ENCODE measurements at places on chromosomes 6 and 20. TPM values are rescaled to one million over a fixed set of nuclear protein-coding genes. Genes with fewer than 3 reads are reported as not detected.

- no peak for DNase-seq
Observed at GRCh38 chr6:52016915-52017748, 70.3 kb downstream of the PKHD1 start.

- no peak for DNase-seq
Observed at GRCh38 chr6:119161438-119161837, 83.0 kb upstream of the FAM184A start.

DNA sequence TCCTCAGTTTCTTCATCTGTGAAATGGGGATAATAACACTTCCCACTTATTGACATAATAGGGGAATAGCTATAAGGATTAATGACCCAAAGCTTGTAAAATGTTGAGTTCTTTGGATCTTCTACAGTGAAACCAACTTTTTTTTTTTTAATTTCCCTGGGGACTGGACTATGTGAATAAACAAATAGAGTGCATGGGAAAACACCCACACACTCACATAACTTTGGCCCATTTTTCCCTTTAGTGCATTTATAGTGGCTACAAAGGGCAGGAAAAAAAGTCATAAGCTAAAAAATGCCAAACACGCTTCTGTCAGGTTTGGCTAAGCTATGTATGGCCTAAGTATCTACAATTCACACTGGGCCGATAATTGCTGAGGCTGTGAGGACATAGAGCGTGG, 406.2 kb upstream of the JAG1 start:
- no peak for DNase-seq

DNA sequence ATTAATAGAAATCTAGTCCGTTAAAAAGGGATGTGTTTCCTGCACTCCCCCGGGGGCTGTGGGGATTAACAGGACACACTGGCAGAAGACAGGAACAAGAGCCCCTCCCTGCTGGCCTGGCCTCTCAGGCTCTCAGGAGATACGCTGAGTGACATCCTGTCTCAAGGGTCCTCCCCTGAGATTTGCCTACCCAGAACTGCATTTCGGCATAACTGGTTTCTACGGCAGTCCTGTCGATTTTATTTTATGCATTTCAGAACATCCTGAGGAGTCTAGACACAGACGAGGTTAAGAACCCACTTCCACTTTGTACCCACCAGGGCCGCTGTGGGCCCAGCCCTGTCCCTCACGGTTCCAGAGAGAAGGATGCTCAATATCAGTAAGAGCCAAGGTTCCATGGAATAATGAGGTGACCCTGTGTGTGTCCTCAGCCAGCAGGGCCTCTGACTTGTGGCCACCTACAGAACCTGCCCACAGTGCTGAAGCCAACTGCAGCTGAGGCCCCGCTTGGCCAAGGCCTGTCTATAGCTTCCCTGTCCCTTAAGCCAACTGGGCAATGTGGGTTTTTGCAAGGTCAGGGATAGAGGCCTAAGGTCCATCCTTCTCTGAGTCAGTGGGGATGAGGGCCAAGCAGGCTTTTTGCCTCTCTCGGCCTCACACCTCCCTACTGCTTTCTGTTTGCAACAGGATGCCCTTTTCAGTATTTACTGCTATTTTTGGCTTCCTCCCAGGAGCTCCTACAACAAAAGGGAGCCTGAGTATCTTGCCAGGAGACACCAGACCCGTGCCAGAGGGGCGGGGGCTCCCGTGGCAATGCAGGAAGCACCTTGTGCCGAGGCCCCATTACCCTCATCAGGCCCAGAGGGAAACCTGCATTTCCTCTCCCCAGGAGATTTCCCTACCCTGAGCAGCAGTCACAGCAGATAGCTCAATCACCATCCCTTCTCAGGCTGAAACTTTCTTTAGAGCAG, 14.7 kb downstream of the UQCC2 start:
- DNase-seq = no peak

DNA sequence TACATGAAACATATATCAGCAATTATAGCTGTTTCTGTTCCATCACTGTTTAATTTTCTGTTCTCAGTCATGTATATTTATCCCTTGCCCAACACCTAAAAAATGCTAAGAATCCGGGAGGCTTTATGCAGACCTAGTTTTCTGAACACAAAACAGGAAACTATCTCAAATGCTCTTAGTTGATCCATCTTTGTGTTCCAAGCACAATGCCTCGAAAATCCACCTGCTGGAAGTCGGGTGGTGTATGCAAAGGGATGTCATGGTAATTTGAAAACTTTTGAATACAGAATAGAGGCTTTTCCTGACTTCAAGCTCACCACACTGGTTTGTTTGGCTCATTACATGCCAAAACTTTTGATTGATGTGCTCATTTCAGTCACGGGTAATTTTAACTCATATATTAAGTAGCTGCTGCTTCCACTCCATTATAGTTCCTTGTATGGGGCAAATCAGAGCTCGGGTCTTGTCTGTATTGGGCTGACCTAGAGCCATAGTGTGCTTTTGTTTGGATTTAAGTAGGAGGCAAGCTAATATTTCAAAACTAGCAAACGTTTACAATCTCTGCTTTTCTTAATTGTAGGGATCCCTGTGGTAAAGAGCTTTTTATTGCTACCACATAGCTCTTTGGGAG, 646.5 kb upstream of the EPHA7 start:
- no peak for DNase-seq

DNA sequence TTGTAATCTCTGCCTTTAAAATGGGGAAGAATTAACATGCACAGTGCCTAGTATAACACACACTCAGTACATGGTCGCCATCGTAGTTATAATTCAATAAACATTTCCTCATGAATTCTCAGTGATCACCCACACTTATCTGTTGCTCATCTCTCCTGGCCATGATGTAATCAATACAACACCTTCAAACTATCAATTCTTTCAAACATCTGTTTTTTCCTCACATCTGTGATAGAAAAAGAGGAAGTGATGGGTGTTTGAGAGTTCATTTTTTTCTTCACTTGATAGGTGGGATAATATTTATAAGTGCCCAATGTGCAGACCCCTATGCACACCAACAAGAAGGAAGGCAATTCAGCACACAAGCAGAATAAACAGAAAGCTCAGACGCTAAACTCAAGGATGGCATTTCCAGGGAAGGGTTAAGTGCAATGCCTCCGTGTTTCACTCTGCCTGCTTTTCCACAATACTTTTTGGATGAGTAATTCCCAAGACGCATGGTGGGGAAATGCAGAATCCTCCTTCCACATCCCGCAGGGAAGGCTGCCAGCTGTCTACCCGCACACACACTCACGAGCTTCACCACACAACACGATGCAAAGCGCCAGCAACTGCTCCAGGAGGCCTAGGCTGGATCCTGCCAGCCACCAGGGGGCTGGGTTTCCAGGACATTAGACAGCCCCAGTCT, 100.3 kb downstream of the GMPR start:
- DNase-seq = peak; percentile 81

GRCh38 chr20:23782366-23782983, 31.7 kb upstream of the CST1 start:
- no peak for DNase-seq

DNA sequence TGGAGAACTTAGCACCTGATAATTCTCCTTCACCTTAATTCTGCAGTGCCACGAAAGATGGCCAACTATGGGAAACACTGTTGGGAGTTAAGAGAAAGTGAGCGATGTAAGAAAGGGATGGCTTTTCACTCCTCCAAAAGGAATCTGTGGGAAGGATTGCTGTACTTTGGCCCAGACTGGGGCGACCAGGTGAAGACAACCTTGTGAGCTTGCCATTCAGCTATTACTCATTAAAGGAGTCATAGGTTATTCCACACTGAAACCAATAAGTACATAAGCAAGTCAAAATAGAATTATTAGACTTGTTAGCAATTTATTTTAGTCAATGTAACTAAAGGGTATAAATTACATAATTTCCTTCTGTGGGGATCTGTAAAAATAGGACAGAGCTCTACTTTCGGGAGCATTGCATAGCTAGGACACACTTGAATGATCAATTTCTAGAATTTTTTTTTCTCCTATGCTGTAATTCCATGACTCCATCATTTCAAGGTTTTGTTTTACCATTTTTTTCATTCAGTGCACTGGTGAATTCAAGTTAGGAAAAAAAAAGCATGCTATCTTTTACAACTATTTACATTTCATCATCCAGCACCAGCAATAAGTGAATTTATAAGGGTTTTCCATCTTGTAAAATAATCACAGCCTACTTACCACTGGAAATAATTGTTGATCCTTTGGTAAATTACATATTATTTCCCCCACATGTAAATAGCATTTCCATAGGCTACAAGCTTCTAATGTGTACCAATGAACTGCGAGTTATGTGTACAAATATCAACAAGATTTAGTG, 231.7 kb downstream of the SIM1 start:
- no peak for DNase-seq

DNA sequence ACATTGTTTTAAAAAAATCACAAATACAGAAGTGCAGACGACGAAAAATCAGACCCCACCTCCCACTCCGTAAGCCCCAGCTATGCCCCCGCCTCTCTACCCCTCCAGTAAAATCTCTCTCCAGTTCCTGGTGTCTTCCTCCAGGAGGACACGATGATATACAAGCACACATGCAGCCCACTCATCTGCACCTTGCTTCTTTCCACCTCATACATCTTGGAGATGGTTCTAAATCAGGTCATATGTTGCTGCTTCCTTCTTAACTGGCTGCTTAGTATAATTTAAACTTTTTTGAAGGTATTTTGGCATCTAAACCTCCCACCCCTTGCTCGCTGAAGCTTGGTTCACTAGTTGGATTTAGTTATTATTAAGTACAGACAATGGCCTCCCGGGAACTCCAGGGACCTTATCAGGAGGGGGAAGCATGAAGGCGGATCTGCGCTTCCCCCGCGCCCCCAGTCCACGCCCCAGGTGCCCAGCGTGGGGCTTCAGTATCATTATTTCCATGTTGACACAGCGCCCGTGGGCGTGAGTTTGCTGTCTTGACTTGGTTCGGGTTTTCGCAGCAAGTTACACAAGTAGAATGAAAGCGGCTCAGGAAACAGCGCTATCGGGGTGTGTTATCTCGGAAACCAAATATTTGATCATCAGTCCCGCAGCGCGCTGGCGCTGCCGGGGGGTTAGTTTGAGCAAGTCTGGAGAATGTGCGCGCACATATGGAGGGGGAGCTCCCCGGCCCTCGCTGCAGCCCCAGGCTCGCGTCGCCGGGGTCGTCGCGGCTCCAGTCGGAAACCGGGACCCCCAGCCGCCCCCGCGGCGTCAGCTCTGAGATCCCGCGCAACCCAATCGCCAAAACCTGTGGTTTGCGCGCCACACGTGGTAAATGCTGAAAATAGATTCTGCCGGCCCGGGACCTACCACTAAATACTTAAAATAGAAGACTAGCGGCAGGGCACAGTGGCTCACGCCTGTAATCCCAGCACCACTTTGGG, 2.3 kb downstream of the BMP7 start:
- no peak for DNase-seq

GRCh38 chr20:42402455-42402854, 784.3 kb upstream of the CHD6 start:
- DNase-seq = no peak

- DNase-seq = no peak
Observed at GRCh38 chr6:143759666-143760065, 81.9 kb downstream of the PHACTR2 start.

- peak; percentile 6 for DNase-seq
Observed at GRCh38 chr20:63114006-63114692, 101.8 kb downstream of the YTHDF1 start.

DNA sequence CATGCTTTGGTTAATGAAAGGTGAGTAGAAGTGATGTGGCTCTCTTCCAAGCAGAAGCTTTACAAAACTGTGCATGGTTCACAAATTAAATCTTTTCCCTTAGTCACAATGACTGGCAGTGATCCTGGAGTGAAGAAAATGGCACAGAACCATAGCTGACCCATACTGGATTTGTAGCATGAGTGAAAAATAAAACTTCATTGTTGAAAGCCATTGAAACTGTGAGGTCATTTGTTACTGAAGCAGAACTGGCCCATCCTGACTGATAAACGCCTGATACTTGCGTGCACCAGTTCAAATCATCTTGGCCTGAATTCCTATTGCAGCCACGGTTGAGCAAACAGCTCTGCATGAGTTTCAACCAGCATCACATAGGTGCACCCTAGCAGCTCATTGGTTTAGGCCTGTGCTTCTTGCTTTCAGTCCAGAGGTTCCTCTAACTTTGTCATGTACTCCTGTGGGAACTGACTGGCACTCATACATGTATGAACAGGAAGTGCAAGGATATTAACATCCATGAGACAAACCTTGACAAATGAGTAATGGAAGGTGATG, 40.5 kb downstream of the SAMD5 start:
- no peak for DNase-seq

DNA sequence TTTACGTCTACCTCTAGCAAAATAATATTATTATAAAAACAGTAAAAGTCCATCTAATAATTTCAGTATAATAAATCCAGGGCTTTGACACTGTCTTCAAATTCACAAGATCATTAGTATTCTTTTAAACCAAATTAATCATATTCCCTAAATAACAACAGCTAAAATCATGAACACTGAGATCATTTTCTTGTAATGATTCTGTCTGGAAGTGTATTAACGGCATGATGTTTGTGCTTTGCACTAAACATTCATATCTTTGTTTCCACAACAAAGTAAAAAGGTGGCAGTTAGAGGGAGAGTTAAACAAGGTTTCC, 18.8 kb downstream of the HIVEP2 start:
- DNase-seq = no peak

GRCh38 chr6:16712931-16713484, 48.3 kb downstream of the ATXN1 start:
- DNase-seq = peak; percentile 64

GRCh38 chr6:155492061-155492735, 36.6 kb upstream of the NOX3 start:
- no peak for DNase-seq

GRCh38 chr20:45852326-45852725, 4.9 kb downstream of the ACOT8 start:
- no peak for DNase-seq

- DNase-seq = no peak
Observed at GRCh38 chr6:148464319-148465010, 121.8 kb downstream of the SASH1 start.

GRCh38 chr20:32970115-32970972, 33.9 kb downstream of the SUN5 start:
- no peak for DNase-seq

DNA sequence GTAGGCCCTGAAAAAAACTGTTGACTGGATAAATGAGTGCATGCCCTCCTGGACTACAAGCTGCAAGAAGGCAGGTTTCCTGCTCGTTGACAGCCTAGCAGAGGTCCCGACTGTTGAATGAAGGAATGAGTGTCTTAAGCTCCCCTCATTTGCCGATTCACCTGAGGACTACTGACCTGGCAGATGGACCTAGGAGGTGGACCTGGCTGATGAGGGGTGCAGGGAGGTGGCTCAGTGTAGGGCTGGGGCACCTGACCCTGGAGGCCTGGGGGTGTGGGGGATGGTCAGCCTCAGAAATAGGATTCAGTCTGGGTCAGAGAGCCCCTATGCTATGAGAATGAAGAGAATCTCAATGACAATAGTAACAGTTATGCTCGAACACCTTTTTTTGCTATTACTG, 11.6 kb upstream of the TFAP2C start:
- DNase-seq = no peak

GRCh38 chr20:23147964-23148730, 62.0 kb upstream of the CD93 start:
- DNase-seq = no peak

BPIFA1 gene
- total RNA-seq = not detected

SLC26A8 gene
- total RNA-seq = not detected

PLAGL1 gene
- total RNA-seq = 13.1 TPM

PAX1 gene
- not detected for total RNA-seq

THBD gene
- 17.4 TPM for total RNA-seq

MYCT1 gene
- total RNA-seq = 17.6 TPM

EPHA7 gene
- 1.3 TPM for total RNA-seq

HLA-DRB1 gene
- 32.4 TPM for total RNA-seq

Data from Right ventricle myocardium inferior (tissue), 1 donor.